Ovary (tissue), 10 donors: ENCODE measurements at places on chromosomes 2 and 18. TPM values are rescaled to one million over a fixed set of nuclear protein-coding genes. Genes with fewer than 3 reads are reported as not detected.

GRCh38 chr2:216960671-216961268, 100.9 kb upstream of the TNP1 start:
- no peak overlapping the region for H3K27ac ChIP-seq
- no peaks in the 10 kb centered on the region for H3K27me3 ChIP-seq
- H3K4me3 ChIP-seq = no peak overlapping the region
- H3K36me3 ChIP-seq = no peaks in the 10 kb centered on the region

DNA sequence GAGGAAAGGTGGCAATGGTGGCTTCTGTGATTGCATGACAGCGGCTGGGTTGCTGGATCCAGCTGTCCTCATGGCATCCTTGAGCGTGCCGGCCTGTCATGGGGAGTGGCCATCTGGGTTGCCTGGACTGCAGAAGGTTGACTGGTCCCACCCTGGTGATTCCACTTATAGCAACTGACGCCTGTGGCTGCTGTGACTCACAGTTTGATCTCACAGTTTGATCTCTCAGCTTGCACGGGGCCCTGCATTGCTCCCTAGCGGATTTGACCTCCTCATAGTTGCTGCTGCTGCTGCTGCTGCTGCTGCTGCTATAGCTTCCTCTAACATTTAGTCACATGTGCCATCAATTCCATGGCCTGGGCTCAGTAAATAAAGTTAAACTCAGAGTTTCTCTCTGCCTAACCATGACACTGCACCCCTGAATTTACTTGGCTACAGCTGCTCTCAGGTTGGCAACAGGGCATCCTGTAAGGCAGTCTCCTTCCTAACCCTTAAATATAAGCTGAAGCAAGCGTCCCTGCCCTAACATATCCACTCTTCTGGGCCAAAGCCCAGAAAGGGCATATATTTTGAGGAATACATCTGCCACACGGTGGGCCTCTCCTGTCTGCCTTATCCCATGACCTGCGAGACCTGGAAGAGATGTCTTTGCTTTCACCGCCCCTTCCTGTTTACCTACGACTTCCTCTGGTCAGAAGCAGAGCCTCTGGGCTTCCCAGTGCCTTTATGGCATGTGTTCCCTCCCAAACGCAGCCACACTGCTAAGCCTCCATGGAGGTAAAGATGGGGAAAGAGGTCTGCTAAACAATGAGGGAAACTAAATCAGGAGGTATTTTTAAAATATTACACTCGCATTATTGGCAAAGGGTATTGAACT, 37.8 kb upstream of the CCDC150 start:
- no peaks in the 10 kb centered on the region for H3K4me1 ChIP-seq
- no peak overlapping the region for H3K27ac ChIP-seq
- no peak for DNase-seq
- no peaks in the 10 kb centered on the region for H3K27me3 ChIP-seq
- no peaks in the 10 kb centered on the region for H3K36me3 ChIP-seq

The RHOB gene
- 1,363 TPM for total RNA-seq

The ECEL1 gene
- total RNA-seq = 116 TPM

DNA sequence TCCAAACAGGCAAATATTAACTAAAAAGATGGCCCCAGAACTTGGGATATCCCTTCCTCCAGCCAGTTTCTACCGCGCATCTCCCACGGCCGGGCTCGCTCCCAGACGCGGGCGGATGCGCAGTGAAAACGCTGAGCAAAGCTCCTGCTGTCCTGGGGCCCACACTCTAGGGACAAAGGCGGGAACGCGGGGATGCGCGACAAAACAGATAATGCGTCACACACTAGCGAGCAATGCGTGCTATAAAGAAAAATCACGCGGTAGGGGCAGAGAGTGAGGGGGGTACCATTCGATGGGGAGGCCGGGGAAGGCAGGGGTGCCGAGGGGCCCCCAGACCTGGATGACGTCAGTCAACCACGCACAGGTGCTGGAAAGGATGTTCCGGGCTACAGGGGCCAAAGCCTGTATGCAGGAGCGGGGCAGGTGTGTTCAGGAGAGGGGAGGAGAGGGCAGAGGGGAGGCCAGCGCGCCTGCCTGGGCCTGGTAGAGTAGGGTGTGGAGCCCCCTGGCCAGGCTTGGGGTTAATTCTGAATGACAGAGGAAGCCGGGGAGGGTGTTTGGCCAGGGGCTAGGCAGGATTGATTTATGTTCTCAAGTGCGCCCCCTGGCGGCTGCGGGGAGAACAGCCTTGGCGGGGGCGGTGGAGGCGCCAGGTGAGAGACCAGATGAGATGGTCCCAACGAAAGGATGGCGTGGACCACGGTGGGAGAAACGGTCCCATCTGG, 14.9 kb upstream of the ITM2C start:
- H3K27ac ChIP-seq = no peak overlapping the region
- H3K4me1 ChIP-seq = no peaks in the 10 kb centered on the region
- H3K4me3 ChIP-seq = no peak overlapping the region
- DNase-seq = no peak
- H3K36me3 ChIP-seq = no peaks in the 10 kb centered on the region
- H3K27me3 ChIP-seq = no peaks in the 10 kb centered on the region

DNA sequence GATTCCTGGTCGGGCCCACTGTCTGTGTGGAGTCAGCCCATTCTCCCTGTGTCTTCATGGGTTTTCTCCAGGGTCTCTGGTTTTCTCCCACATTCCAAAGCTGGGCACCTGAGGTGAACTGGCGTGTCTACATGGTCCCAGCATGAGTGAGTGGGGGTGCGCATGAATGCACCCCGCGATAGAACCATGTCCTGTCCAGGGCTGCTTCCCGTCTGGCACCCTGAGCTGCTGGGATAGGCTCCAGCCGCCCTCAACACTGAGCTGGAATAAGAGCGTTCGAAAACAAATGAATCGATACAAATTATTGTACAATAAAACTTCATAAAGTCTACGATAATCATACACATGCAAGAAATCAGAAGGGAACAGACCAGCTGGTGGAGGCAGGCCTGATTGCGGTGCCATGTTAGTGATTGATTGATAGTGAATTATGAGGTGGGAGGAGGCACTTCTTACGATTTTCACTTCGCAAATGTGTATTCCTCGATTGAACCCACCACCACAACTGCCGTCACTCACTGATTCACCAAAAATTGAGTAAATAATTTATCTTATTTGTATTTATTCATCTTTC, 186.6 kb downstream of the MGAT5 start:
- no peak overlapping the region for H3K4me3 ChIP-seq
- H3K4me1 ChIP-seq = no peaks in the 10 kb centered on the region
- H3K27me3 ChIP-seq = no peaks in the 10 kb centered on the region
- no peak for DNase-seq
- H3K27ac ChIP-seq = no peak overlapping the region

GRCh38 chr18:48394176-48394575, 15.0 kb downstream of the ZBTB7C start:
- no peak overlapping the region for H3K27ac ChIP-seq
- H3K4me3 ChIP-seq = no peak overlapping the region
- no peak for DNase-seq
- no peaks in the 10 kb centered on the region for H3K27me3 ChIP-seq

The ZSWIM2 gene
- total RNA-seq = not detected

DNA sequence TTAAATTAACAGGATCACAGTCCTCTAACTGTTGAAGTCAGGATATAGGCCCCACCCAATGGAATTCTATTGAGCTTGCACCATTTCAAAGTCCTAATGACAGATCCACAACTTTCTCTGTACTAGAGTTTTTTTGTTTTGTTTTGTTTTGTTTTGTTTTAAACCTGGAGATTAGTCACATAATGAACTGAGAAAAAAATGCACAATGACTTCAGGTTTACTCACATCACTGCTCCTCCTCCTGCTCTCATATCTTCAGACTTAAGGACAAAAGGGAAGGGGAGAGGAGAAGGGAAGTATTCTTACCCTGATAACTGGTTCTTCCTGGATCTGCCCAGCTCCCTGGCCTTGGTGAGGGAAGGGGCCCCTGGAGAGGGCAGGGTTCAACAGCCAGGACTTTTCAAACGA, 208.2 kb upstream of the EPHA4 start:
- no peaks in the 10 kb centered on the region for H3K4me1 ChIP-seq
- H3K27ac ChIP-seq = no peak overlapping the region
- H3K36me3 ChIP-seq = no peaks in the 10 kb centered on the region
- H3K27me3 ChIP-seq = no peaks in the 10 kb centered on the region

The SIX3 gene
- total RNA-seq = not detected

GRCh38 chr2:55418512-55419232, 984 bp downstream of the CCDC88A start:
- no peaks in the 10 kb centered on the region for H3K36me3 ChIP-seq
- H3K27me3 ChIP-seq = no peaks in the 10 kb centered on the region
- peak overlapping the region; percentile 88 for H3K4me3 ChIP-seq
- no peak for DNase-seq
- peaks cover 1% of the 10 kb centered on the region for H3K4me1 ChIP-seq
- H3K27ac ChIP-seq = peak overlapping the region; percentile 81

GRCh38 chr2:100846716-100847115, 26.8 kb downstream of the NPAS2 start:
- DNase-seq = no peak
- no peaks in the 10 kb centered on the region for H3K36me3 ChIP-seq
- H3K4me3 ChIP-seq = no peak overlapping the region
- H3K27ac ChIP-seq = no peak overlapping the region
- H3K4me1 ChIP-seq = no peaks in the 10 kb centered on the region

DNA sequence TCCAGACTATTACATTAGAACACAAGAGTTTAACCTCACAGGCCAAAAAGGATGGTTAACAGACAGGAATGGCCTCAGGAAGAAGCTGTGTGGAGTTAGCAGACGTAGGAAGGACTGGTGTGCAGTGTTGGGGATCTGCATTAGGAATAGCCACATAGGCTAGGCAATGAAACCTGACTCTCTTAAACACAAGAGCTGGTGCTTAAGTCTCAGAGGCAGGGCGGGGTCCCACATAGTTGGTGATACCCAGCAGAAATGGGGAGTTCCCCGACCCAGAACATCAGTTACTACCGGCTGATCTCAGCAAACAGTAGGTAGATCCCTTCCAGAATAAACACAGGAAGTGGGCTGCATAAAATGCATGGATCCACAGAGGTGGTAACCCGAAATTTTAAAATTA, 64.1 kb downstream of the CCDC93 start:
- no peak overlapping the region for H3K4me3 ChIP-seq
- no peaks in the 10 kb centered on the region for H3K4me1 ChIP-seq
- H3K27ac ChIP-seq = no peak overlapping the region
- H3K36me3 ChIP-seq = no peaks in the 10 kb centered on the region
- no peaks in the 10 kb centered on the region for H3K27me3 ChIP-seq
